ENCODE measurements at places on chromosomes 2 and 18.

DNA sequence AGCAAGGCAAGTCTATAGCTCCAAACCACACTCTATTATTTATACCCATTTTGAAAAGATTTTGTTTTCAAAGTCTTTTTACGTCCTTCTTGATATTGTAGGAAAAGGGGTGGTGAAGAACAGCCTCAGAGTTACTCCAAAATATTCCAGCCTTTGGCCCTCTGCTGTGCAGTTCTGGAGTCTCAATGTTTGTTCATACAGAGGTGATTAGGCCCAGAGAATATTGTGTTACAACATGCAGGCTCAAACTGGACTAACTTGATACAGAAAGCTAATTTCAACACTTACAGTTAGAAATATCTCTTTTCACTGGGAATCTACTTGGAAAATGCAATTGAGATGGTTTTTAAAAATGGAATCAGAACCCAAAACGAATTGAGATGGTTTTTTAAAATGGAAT, 40.4 kb upstream of the SLC25A52 start:
- no peak for DNase-seq

DNA sequence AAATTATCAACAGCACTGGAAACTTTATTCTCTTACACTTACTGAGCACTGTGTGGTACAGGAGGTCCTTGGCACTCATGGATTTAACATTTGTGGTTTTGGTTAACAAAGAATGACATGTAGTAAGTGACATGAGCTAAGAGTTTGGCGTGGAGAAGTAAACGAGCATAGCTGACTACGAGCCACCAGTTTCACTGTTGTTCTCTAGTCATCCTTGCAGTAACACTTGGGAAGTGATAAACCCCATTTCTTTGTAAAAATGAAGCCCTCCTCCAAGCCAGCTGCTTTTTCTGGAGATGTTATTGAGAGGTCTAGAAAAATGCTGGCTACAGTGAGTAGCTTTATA, 32.7 kb downstream of the QPCT start:
- DNase-seq = no peak

GRCh38 chr2:47096451-47096850, 58.7 kb downstream of the STPG4 start:
- DNase-seq = no peak

DNA sequence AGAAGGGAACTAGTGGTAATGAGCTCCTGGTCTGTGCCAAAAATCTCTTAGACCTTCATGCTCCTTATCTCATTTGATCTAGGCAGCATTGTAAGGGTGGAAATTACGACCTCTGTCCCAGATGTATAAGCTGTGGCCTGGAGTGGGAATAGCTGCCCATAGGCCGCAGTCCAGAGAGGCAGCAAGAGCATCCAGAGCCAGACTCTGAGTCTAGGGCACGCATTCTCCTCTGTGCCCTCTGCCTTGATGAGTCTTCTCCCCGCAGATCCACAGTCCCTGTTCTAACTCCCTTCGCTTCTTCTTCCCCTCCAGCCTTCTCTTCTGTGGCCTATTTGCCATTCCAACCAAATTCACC, 304.6 kb downstream of the MYCN start:
- peak; percentile 10 for DNase-seq

DNA sequence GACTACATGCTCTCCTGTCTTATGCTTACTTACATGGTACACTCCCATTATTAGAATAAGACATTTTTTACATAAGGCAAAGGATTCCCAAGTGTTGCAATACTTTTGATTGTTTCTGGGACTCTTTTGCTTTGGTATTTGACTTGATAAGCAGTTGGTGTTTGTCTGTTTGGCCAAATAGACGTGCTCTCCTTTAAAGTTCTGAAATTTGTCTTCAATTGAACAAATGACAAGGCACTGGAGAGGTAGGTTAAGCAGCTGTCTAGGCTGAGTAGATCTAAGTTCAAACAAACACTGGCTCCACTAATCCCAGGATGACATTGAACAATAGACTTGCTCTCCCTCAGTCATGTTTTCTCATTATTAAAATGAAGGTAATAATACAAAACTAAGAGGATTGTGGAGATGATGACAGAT, 430.5 kb downstream of the STK39 start:
- DNase-seq = no peak
